Right ventricle myocardium superior (tissue), 1 donor: ENCODE measurements at places on chromosomes 4 and X.

GRCh38 chr4:57065730-57066482 is 44.3 kb downstream of the IGFBP7 start:
- DNase-seq: no peak

GRCh38 chr4:25439918-25440477 is 62.9 kb downstream of the ANAPC4 start:
- no peak for DNase-seq

GRCh38 chr4:7649741-7650531 is 215.2 kb upstream of the PSAPL1 start:
- no peak for DNase-seq

- DNase-seq: no peak
Observed at GRCh38 chr4:176539785-176540175, 220.0 kb downstream of the SPCS3 start.

- DNase-seq: no peak
Observed at GRCh38 chrX:133175162-133175561, 43.0 kb downstream of the TFDP3 start.

- no peak for DNase-seq
Observed at GRCh38 chrX:74492720-74493201, 71.5 kb downstream of the SLC16A2 start.

GRCh38 chr4:45082101-45082500 is 355.7 kb upstream of the GNPDA2 start:
- no peak for DNase-seq

- DNase-seq: no peak
Observed at GRCh38 chr4:176084769-176085168, 19.1 kb downstream of the WDR17 start.

DNA sequence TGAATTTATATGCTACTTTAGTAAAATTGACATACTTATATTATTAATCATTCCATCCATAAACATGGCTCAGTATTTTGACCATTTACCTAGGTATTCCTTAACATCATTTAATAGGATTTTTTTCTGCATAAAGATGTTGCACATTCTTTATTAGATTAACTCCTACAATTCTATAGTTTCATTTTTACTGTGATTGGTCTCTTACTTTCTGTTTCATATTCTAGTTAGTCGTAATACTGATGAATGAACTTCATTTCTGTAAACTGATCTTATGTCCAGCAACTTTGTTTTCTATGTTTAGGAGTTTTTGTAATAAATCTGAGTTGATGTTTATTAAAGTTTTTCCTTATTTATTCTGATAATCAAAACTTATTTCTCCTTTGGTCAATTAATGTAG is 278.2 kb upstream of the CXXC4 start:
- no peak for DNase-seq

DNA sequence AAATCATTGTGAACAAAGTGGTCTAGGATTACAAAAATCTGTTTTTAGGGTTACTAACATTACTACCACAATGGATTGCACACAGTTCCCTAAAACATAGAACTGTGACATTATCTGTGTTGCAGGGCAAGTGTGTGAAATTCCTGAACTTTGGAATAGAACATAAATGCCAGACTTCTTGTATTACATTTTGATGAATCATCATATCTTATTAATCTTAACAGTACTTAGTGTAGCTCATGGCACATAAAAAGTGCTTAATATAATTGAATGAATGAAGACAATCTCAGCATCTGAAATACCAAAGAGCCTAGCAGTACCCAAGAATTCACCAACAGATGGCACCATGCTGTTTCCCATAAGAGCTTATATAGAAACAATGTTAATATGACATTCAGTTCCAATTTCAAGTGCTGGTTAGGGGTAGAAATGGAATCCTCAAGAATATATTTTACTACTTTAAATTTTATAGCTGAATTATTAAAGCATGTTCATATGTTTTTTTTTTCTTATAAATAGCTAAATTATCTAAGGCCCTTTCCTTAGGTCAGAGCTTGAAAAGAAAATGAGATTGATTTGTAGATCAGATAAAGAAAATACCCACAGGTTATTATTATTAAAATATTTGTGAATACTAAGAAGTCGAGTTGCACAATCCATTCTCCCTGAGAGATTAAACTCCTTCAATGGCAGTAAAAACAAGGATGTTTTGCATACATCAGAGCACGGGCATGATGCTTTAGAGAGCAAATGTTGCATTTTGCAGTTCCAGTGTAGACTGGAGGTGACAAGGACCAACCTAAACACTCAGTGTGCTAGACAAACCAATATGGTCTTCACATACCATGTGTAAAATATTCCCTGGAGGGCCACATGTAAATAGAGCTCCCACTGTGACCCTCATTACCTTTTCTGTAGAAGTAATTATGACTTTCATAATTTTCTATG is 25.7 kb upstream of the SHISA3 start:
- DNase-seq: no peak

GRCh38 chr4:1402021-1402515 is 4.2 kb downstream of the NKX1-1 start:
- peak; percentile 34 for DNase-seq

DNA sequence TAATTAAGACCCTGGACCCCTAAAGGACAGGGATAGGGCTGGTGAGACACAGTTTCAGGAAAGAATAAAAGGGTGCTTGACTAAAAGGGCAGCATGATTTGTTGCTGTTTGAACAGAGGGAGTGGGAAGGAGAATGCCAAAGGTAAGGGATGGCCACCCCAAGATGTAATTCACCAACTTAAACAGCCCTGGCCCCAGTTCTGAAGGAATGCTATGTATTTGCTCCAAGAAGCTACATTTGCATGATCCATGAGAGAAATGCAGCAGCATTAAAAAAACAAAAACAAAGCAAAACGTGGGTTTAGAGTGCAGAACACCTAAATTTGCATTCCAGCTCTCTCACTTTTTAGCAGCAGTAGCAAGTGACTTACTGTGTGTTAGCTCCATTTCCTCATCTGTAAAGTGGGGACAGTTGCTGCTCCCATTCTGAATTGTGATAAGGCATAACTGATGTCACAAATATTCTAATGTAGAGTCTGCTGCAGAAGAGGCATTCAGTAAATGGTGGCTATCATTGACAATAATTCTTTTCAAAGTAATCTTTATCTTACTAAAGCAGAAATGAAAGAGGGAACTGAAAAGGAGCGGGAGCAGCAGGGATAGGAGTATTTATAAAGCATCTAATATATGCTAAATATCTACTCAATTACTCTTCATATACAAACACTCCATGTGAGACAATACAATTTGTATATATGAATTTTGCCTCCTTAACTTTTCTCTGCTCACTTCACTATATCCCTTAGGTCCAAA is 115.8 kb downstream of the PPARGC1A start:
- no peak for DNase-seq

GRCh38 chr4:38133711-38134480 is 173.7 kb downstream of the PTTG2 start:
- DNase-seq: no peak

DNA sequence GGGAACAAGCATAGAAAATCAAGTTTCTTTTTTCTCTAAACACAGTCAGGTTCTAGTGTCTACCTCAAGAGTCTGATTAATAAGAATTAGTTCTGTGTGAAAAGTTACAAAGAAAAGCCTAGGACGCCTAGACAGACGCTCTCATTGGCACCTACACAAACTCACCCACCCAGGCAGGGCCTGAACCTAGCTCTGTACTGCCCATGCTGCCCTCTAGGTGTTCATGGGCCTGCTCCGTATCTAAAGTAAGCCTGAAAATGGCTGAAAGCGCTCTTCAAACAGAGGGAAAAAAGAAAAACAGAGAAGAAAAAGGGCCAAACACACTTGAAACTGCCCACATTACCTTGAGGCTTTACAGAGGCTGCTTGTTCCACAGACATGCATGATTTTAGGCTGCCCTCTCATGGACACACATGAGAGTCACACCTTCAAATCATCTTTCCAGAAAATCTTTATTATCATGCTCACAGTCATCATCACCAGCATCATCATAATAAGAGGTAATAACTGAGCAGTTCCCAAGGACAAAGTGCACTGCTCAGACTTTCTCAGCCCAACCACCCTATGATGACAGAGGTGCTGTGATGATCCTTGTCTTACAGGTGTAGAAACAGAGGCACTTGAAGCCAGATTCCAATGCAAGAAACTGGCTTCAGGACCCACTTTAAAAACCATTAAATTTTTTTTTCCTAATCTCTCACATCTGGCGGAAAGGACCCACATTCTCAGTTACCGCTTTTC is 49.6 kb downstream of the MAP7D2 start:
- DNase-seq: no peak

DNA sequence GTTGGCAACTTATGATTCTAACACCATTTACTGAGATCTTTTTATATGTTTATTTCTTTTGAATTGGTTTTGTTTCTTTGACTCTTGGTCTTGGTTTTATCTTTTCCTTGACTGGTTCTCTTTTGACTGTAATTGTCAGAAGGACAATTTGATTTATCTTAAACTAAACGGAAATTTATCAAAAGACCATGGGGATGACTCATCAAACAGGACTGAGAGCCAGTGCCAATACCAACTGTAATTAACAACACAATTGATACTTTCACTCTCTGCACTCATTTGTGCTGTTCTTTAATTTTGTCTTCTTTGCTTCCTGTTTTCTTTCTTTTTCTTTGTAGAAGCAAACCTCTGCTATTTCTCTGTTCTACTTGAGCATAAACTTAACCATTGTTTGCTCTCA is 776.8 kb downstream of the CCSER1 start:
- DNase-seq: no peak

GRCh38 chr4:56680266-56680665 is 830 bp downstream of the HOPX start:
- no peak for DNase-seq

- DNase-seq: no peak
Observed at GRCh38 chrX:12563121-12563520, 228.1 kb upstream of the PRPS2 start.

- no peak for DNase-seq
Observed at GRCh38 chr4:57614257-57614932, 504.2 kb upstream of the IGFBP7 start.

GRCh38 chr4:98544141-98544817 is 114.1 kb downstream of the TSPAN5 start:
- no peak for DNase-seq

DNA sequence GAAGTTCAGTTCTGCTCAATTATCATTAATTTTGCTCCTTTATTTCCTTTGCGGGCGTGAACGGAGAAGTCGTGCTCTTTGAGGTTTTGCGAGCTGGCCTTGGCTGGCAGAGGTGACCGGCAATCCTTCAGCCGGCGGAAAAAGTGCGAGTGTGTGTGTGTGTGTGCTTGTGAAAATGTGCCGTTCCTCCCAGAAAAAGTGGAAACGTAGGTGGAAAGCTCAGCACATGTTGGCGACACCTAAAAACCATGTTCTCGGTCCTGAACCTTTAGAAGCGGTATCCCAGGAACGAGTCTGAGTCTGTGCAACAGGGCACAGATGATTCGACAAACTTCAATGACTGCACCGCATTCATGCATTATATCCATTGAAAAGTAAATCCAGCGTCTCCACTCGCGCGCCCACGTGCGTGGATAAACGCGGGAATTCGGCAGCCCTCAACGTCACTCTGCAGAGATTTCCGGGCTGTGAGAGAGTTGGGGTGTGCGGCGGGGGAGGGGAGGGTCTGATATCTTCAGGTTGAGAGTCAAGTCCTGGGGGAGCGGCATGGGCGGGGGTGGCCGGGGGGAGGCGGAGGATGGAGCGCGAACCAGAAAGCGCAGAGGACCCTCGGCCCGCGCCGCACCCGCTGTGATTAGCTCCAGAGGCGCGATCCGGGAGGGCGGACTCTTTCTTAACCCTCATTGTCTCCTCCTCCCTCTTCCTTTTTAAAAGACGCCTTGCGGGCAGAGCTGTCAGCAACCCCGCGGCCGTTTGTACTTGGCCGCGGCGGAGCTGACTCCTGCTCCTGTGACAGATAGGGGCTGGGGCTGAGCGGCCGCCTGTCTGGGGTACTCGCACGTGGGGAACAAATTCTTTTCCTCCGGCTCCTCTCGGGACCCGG is at the start of gene SHISA3:
SHISA3 (plus strand) TSS at position 737 of the 883 bp plus-strand sequence. CDS start 569 bp downstream, outside the sequence.
- DNase-seq: peak; percentile 60

DNA sequence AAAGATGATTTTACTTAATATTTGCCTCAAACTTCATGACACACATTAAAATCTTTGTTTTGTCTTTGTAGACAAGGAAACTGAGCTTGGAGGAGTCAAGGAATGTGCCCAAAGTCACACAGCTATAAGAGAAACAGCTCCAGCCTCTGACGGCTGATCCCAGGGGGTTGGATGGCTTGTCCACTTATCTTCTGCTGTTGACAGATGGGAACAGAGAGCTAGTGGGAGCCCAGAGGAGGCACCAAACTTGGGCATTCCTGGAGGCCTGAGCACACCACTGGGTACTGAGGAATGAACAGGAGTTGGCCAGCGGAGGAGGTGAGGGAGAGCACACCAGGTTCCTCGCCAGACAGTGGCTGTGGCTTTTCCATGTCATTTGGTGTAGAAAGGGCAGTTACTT is 56.4 kb upstream of the GPR78 start:
- no peak for DNase-seq

- no peak for DNase-seq
Observed at GRCh38 chr4:143986180-143986579, 33.0 kb downstream of the GYPB start.

- DNase-seq: no peak
Observed at GRCh38 chrX:24080704-24081103, 25.9 kb downstream of the EIF2S3 start.

DNA sequence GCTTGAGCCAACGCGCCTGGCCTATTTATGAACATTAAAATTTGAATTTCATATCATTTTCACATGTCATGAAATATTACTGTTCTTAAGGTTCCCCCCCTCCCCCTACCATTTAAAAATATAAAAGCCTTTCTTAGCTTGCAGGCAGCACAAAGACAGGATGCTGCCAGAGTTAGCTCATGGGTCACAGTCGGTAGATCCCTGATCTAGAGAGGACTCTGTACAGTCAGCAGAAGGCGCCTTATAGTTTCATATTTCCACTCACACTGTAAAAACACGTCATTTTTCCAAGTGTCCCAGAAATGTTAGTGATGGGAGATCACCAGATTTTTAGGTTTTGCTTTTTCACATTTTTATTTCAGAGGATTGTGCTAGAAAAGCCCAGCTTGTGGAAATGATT is 12.2 kb downstream of the NOCT start:
- DNase-seq: no peak

- no peak for DNase-seq
Observed at GRCh38 chrX:9482837-9483236, 18.0 kb downstream of the TBL1X start.

DNA sequence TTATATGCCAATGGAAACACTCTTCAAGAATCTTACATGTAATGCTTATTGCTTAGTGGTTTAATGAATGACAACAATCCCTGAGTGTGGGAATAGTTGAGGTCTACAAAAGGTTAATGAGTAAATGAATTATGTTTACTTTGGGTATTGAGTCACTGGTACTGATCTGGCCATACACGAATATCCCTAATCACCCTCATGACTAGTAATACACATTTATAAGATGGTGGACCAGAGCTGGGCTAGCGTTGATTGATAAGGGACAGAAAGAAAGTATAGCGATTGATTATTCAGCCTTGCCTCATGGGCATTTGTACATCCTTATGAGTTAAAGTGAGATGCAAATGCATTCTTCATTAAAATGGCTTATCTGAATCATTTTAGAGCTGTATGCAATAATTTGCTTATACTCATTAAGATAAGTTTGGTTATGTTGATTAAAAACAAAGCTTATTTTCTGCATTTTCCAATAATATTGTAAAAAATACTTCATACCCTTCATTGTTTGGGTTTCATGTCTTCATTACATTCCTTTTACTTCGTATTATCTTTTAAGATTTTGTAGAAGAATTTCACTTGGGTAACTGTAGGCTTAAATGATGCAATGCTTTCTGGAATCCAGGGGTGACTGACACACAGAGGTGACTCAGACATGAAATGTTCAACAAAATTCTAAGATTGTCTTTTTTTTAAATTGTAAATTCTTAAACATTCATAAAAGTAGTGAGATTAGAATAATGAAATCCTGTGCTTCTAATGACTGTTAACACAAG is 47.4 kb downstream of the FGF2 start:
- DNase-seq: no peak

GRCh38 chrX:13852001-13852695 is 35.3 kb upstream of the GPM6B start:
- no peak for DNase-seq
